ENCODE measurements at places on chromosomes 7 and 10. TPM values are rescaled to one million over a fixed set of nuclear protein-coding genes. Genes with fewer than 3 reads are reported as not detected.

PRKAR2B gene
- 75.7 TPM for polyA plus RNA-seq

LRRC18 gene
- not detected for polyA plus RNA-seq

NT5C2 gene
- polyA plus RNA-seq, result 84.0 TPM

VSTM4 gene
- 3.6 TPM for polyA plus RNA-seq

GRCh38 chr10:106560925-106561640, 603.4 kb downstream of the SORCS1 start:
- DNase-seq, result peak; percentile 75

DNA sequence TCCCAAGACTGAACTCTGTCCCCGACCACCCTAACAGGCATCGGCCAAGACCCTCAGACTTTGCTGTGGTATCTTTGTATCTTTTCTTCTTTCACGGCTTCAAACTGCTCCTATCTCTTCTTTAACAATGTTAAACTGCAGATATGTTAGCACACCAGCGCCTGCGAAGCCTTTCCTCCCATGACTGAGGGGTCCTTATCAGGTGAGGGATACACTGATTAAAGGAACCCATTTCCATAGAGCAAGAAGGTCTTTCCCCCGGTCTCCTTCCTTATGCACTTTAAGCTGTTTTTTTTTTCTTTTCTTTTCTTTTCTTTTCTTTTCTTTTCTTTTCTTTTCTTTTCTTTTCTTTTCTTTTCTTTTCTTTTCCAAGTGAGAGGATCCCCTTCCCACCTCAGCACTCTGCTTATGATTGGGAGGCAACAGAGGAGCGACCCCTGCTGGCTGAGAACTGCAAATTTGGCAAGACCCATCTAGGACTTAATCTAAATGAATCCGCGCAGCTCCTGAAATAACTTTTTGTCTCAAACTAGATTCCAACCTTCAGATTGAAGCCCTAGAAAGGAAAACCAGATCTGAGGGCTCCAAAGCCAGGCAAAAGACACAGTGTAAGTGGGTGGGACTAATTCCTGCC, 109.9 kb downstream of the ITGB8 start:
- peak; percentile 66 for DNase-seq

- no peak for DNase-seq
These were observed 134.9 kb upstream of the SAMD8 start for GRCh38 chr10:74976565-74976964.

Data from cardiac muscle cell (in vitro differentiated cells and primary cell).